ENCODE measurements at places on chromosomes 5 and 9.

GRCh38 chr5:134226441-134227192, 744 bp upstream of the PPP2CA start:
- no peak for DNase-seq

GRCh38 chr5:134394932-134395331, 16.7 kb downstream of the CDKN2AIPNL start:
- no peak for DNase-seq

GRCh38 chr5:52757527-52757926, 30.2 kb upstream of the ITGA1 start:
- DNase-seq: no peak

GRCh38 chr9:99852617-99853016, 30.9 kb downstream of the NR4A3 start:
- no peak for DNase-seq

DNA sequence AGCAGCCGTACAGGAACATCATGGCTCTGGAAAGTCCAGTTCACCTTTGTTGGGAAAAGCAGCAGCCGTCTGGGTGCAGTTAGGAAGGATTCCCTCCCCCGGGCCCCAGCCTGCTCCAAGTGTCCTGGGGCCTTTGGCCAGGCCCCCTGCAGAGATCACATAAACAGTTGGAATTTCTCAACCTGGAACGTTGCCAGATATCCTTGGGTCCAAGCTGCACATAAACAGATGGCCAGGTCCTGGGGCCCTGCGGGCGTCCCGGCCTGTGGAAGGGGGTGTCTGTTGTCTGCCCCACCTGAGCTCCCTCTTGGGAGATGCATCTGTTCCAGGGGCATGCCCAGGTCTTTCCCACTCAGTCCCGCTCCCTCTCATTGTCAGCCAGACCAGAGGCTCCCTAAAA, 92.7 kb downstream of the COL5A1 start:
- DNase-seq: no peak

DNA sequence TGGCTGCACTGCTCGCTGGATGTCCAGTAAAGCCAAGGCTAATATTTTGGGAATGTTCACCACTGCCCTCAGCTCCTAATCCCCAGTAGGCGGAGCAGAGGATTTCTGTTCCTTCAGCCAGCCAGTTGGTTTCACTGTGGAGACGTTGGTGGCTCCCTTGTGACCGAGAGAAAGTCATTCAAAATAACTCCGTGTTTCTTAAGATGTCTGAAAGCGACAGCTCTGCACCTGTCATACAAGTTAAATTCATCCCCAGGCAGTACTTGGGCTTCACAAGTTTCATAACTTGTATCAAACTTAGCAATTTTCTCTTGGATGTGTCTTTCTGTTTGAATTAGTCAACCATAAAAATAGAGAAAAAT, 382 bp upstream of the CDKN2B start:
- DNase-seq: no peak

DNA sequence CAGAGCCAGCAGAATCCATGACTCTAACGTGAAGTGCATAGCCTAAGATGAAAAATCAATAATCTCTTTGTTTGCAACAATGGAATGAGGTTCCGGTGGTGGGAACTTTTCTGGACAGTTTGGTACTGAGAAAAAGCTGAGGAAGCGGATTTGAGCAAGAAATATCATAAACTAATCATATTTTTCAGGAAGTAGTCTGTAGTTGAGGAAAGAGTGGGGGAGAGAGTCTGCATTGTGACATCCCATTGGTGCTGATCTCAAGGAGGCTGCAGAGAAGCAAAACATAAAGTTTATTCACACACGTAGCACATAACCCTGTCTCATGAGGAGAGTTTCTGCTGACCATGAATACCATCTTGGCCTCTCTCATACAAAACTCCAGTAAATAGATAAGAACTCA, 15.8 kb upstream of the FCHO2 start:
- DNase-seq: no peak

DNA sequence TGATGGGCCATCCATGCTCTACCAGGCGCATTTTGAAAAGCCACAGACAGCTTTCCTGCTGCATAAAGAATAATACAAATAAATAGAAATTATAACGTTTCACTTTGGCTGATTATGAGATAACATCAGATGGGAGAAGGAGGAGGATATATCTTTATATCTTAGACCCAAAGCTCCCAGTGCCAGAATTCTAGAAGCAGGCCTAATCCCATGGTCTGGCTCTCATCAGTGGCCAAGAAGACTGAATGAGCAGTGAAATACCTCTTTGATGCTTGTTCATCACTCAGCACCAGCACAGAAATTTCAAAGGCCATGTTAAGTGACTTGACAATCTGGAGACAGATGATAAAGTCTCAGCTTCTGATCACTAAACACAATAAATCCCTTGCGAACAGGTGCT, 107.6 kb downstream of the PPP2R2B start:
- no peak for DNase-seq

GRCh38 chr5:26757941-26758340, 280.4 kb downstream of the CDH9 start:
- DNase-seq: no peak

DNA sequence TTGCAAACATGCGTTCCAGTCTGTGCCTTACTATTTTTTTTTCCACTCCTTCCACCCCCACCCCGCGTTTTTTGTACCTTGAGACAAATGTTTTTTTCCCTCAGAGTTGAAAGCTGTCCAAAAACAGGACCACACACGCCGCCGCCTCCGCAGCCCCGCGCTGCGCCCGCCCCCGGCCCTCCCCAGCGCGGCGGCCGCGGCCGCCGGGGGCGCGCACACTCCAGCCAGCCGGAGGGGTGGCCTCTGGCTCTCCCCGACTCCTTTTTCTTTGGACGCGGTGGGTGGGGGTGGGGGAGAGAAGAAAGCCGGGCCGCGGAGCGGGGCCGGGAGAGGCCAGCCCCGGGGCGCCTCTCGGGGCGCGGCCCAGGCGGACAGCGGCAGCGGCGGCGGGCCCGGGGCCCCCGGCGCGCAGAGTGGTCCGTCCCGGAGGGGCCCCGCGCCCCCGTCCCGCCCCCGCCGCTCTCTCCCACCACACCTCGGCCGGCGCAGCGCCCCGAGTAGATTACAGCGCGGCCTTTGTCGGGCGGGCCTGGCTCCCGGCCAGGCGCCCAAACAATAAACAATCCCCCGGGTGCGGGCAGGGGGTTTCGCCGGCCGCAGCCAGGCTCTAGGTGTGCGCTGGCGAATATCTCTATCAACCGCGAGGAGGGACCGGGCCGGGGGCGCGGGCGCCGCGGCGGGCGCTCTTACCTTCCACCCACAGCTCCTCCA, 10.9 kb downstream of the PTCH1 start:
- DNase-seq: peak; percentile 59

- DNase-seq: no peak
Measured at GRCh38 chr9:99031319-99031718, 73.6 kb upstream of the TGFBR1 start.

GRCh38 chr5:37735649-37736347, 104.0 kb downstream of the GDNF start:
- DNase-seq: no peak

GRCh38 chr5:104345222-104346016, 782.8 kb upstream of the NUDT12 start:
- no peak for DNase-seq

GRCh38 chr5:78594021-78594420, 54.6 kb downstream of the LHFPL2 start:
- DNase-seq: no peak

DNA sequence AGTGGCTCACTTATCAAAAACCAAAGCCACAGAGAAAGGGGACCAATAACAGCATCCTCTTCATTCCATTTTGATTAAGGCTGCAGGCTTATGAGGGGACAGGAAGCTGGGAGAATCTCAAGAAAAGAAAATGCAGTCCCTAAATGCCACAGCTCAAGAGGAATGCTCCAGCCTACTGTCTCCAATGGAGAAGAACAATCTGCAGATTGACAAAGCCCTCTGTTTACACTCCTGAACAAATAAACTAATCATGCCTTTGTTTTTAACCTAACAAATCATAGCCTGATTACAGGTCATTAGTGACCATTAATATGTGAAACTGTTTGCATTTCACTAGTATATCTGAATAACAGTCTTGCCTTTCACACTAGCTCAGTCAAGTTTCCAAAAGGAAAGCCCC, 26.5 kb downstream of the PPP2R2B start:
- no peak for DNase-seq

DNA sequence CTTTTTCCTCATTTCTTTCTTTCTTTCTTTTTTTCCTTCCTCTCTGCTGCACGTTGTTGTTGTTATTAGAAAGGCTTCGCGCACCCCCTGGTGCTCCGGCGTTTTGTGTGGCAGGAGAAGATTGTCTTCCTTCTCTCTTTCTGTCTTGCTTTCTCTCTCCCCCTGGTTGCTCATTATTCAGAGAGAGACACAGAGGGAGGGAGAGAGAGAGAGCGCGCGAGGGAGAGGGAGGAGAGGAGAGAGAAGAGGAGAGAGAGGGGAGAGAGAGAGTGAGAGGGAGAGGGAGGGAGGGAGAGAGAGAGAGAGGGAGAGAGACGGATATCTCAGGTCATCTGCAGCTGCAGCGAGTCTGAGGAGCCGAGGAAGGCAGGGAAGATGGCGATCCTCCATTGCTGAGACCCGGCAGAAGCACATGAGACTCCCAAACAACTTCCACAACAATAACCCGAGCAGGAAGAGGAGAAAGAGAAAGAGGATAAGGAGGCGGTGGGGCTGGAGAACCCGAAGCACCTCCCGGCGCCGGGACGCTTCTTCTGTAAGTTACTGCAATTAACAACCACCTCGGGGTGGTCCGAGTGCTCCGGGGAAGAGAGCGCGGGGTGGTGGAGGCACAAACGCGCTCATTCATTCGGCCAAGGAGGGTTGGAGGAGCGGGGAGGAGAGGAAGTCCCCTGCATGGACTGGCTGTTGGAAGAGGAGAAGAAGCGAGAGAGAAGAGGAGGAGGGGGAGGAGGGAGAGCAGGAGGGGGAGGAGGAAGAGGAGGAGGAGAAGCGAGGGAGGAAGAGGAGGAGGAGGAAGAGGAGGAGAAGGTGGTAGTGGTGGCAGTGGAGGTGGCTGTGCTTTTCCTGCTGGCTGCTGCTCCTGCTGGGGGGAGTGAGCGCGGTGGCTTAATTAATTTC, at the start of gene ZNF462:
Gene ZNF462 (plus strand): TSS at position 346 of the 900 bp plus-strand sequence. CDS start 60,218 bp downstream, outside the sequence.
- peak; percentile 83 for DNase-seq

DNA sequence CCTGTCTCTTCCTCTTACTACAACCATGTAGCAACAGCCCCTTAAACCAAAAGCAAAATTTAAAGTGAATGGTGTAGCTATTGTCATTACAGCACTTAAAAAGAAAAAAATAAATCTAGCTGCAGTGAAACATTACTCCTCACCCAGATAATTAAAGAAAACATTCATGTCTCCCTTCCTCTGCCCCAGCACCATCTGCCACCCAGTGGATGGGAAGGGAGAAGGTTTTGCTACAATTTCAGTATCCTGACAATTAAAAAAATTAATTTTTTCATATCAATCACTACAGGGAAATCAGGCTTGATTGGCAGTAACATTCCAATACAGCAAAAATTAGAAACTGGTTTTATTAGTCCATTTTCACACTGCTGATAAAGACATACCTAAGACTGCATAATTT, 147.4 kb upstream of the PUM3 start:
- DNase-seq: no peak

DNA sequence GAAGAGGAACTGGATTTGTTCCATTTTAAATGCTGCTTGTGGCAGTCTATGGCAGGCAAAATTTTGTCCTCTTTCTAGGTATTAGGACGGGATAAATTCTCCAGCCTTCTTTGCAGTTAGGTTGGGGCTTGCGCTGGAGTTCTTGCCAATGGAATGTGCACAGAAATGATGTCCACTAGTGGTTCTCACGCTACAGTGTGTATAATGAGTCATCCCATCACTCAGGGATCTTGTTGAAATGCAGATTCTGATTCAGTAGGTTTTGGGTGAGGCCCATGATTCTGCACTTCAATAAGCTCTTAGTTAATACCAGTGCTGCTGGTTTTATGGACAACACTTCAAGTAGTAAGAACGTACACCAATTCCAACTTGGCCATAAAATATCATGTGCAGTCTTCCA, 317.6 kb upstream of the KLF4 start:
- DNase-seq: no peak
